Central memory CD8-positive, alpha-beta T cell (primary cell): ENCODE measurements at places on chromosomes 12 and 14.

DNA sequence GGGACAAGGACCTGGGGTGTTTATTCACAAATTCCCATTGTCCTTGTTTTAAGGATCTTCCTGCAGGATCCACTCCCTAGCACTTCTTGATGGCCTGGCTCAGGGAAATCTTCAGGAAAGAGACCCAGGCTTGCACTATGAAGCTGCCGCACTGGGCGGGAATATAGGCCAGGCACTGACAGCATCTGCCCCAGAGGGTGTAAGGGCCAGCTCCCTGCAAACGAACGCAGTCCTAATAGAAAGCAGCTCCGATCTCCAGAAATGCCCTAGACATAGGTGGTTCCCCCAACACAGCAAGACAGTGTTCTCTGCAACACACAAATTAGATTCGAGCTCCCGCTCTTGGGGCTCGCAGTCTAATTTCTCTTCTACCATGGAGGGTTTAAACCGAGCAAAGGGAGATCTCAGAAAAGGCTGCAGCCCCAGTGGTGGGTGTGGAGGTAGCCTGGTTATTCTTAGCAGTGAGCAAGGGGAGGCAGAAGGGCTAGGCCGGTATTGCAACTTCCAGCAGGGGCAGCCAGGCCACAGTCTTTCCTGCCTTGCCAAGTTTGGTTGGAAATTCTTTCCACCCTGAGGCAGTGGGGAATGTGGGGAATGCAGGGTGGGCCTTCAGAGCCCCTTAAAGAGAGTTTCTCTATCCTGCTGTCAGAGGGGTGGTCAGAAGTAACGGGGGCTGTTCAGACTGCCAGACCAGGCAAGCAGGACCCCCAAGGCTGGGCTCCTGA is 16.1 kb upstream of the WSCD2 start:
- DNase-seq, result no peak

DNA sequence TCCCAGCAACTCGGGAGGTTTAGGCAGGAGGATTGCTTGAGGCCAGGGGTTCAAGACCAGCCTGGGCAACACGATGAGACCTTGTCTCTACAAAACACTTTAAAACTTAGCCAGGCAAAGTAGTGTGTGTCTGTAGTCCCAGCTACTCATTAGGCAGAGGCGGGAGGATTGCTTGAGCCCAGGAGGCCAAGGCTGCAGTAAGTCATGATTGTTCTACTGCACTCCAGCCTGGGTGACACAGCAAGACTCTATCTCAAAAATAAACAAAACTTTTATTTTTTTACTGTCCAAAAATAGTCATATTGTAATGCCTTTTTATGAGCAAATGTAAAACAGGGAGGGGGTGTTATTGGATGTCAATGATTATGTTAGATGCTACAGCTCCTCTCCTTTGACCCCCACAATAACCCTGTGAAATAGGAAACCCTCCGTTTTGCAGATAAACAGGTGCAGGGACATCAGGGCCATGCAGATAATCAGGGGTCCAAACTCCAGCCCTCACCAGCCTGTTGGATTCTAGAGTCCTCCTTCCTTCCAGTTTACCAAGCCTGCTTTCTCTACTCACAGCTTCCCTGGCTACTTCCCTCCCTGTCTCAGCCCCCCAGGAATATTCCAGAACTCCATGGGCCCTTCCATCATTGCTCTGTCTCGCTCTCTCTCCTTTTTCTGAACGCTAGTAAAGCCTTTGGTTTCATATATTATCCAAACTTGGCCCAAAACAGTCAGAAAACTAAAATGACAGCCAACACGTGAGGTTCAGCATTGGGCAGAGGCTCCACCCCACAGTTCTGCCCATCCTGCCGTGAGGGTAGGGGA is 5.9 kb upstream of the FBLN5 start:
- no peak for DNase-seq

DNA sequence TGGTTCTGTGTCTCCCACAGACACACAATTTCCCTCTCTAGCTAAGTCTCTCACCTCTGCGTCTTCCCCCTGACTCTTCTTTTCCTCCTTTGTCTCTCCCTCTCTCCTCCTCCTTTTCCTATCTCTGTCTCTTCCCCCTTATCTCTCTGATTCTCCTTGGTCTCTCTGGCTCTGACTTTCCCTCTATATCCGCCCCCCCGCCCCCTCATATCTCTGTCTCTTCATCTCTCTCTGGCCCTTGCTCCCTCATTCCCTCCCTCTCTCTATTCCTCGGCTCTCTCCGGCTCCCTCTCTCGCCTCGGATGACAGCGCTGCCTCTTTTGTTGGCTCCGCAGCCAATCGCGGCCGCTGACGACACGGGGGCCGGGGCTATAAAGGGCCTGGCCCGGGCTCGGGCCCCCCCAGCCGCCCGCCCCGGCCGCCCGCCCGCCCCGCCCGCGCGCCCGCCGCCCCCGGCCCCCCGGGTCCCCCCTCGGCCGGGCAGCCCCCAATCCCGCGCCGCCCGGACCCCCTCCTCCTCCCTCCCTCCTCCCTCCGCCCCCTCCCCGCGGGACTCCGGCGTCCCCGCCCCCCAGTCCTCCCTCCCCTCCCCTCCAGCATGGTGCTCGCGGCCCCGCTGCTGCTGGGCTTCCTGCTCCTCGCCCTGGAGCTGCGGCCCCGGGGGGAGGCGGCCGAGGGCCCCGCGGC is at the start of gene GDF11:
Gene GDF11 (plus strand): TSS at position 404 of the 687 bp plus-strand sequence. CDS start 195 bp downstream, at position 599.
- DNase-seq, result no peak

DNA sequence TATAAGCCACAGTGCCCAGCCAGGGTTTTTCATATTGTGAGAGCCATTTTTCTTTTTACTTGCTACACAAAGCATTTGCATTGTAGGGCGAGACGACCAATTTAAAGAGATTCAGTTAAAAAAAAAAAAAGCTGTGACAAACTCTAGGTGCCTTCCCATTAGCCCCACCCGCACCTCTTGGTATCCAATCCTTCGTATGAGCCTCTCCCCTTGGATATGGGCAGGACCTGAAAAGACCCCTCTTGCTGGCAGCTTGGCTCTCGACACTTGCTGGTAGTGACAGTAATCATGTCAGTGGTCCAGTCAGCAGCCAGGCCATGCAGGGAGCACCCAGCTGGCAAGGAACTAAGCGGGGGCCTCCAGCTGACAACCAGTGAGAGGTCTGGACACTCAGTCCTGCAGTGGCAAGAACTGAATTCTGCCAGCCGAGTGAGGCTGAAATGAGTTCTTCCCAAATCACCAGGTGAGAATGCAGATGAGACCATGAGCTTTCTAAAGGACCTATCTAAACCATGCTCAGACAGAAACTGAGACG is 46.5 kb downstream of the SINHCAF start:
- no peak for DNase-seq

GRCh38 chr12:94525951-94526350 is 66.3 kb upstream of the CEP83 start:
- no peak for DNase-seq

- no peak for DNase-seq
Measured at GRCh38 chr12:40646911-40647310, 45.3 kb upstream of the CNTN1 start.

DNA sequence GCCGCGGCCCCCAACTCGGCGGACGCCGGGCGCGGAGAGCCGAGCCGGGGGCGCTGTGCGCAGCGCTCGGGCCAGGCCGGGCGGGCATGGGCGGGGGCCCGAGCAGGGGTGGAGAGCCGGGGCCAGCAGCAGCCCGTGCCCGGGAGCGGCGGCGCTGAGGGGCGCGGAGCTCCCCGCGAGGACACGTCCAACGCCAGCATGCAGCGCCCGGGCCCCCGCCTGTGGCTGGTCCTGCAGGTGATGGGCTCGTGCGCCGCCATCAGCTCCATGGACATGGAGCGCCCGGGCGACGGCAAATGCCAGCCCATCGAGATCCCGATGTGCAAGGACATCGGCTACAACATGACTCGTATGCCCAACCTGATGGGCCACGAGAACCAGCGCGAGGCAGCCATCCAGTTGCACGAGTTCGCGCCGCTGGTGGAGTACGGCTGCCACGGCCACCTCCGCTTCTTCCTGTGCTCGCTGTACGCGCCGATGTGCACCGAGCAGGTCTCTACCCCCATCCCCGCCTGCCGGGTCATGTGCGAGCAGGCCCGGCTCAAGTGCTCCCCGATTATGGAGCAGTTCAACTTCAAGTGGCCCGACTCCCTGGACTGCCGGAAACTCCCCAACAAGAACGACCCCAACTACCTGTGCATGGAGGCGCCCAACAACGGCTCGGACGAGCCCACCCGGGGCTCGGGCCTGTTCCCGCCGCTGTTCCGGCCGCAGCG is 639 bp downstream of the FZD10 start:
- DNase-seq, result no peak

- DNase-seq, result no peak
Measured at GRCh38 chr14:34951286-34951685, 31.5 kb upstream of the SRP54 start.

- no peak for DNase-seq
Measured at GRCh38 chr12:39451977-39452376, 9.1 kb upstream of the KIF21A start.

GRCh38 chr12:16675438-16675837 is 69.5 kb upstream of the LMO3 start:
- DNase-seq, result no peak

DNA sequence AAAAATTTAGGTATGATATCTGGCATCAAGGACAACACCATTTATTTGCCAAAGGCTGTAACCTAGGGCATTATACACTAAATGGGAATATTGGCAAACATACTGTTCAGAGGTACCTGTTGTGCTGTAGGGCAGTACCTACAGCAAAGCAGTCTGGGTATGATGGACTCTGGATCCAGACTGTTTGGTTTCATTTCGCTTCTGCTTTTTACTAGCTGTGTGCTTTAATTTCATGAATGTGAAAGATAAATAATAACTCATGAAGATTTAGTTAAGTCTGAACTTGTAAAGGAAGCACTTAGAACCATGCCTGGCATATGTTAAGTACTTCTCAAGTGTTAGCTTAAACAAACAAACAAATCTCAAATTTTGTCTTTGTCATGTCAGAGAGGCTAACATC is 17.7 kb upstream of the SLC38A2 start:
- no peak for DNase-seq

DNA sequence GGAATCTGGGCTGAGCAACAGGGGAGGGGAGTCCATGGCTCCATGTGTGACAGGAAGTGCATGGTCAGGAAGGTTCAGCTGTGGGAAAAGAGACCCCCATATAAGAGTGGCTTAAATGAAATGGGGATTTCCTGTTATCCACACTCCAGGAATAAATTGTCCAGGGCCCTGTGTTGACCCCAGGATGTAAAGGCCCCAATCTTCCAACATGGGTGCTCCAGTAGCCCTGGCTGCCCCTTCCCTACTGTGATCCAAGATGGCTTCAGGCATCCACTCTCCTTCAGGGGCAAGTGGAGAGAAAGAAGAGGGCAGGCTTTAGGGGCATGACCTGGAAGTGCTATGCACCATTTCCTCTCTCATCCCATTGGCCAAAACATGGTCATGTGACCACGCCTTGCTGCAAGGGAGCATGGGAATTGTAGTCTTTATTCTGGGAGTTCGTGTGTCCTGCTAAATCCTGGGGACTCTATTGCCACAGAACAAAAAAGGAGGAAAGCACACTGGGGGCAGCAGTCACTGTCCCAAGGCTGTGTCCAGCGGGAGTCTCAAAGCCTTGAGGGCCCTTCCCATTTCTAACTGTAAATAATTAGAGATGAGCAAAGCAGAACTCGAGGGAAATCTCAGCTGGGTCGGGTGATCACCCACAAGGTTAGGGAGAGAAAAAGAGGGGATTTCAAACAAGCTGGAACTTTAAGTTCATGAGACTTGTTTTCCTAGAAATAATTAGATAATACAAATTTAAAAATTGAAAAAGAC is 289.2 kb downstream of the ADGRD1 start:
- no peak for DNase-seq

GRCh38 chr14:42424501-42424900 is 817.8 kb downstream of the LRFN5 start:
- no peak for DNase-seq

- no peak for DNase-seq
Measured at GRCh38 chr14:68639000-68639757, 153.7 kb downstream of the ZFP36L1 start.

DNA sequence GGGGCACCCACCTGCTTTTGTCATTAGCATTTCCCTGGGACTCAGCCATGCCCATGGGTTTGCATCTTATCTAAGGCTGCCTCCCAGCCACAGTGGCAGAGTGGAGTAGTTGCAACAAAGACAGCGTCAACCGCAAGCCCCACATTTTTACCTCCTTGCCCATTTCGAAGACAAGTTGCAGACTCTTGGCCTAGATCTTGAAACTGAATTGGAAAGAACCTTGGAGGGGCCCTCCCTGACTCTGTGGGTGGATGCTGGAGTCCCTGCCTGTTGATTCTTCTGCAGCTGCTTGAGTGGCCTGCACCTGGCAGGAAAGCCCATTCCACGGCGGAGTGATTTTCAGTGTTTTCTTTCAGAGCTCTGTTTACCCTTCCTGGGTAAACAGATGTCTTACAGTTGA is 309.0 kb downstream of the VRK1 start:
- DNase-seq, result no peak

DNA sequence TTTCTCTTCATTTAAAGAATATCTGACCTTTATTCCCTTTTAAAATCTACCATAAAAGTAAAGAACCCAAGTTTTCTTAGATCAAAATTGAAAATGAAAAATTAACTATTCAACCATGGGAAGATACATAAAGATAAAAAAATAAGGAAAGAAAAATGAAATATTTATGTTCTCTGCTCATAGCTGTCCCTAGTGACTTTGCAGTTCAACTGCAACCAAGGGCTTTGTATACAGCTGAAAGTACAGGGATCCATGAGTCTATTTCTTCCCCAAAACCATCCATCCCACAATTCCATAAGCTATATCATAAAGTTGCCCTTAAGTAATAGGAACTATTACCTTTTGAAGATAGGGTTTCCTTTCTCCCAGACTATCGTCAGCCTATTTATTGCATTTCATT is 113.1 kb downstream of the ITPR2 start:
- DNase-seq, result no peak

GRCh38 chr12:57389033-57389432 is 41.8 kb downstream of the R3HDM2 start:
- no peak for DNase-seq

- DNase-seq, result no peak
Measured at GRCh38 chr14:94702629-94703028, 67.3 kb downstream of the GSC start.
